ENCODE measurements at places on chromosomes 4 and X.

DNA sequence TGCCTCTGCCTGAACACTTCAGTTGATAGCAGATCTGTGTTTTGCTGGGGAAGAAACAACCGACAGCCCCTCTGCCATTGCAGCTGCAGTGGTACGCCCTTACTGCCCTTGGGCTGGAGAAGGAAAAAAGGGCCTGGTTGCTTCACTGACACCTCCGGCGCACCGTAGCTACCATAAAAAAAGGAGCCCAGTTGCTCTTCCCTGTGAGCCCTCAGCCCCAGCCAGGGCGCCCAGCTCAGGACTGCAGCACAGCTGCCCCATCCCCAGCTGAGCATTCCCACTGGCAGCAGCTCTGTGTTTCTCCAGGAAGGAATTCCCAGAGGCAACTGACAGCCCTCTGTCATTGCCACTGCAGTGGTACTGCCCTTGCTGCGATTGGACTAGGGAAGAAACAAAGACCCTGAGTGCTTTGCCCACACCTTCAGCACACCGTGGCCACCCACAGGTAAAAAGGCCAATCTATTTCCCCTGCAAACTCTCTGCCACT, 142.7 kb downstream of the DKK2 start:
- DNase-seq = no peak

GRCh38 chr4:43682551-43682950, 766.1 kb downstream of the KCTD8 start:
- DNase-seq = no peak

GRCh38 chr4:81634766-81635549, 163.3 kb upstream of the RASGEF1B start:
- no peak for DNase-seq

DNA sequence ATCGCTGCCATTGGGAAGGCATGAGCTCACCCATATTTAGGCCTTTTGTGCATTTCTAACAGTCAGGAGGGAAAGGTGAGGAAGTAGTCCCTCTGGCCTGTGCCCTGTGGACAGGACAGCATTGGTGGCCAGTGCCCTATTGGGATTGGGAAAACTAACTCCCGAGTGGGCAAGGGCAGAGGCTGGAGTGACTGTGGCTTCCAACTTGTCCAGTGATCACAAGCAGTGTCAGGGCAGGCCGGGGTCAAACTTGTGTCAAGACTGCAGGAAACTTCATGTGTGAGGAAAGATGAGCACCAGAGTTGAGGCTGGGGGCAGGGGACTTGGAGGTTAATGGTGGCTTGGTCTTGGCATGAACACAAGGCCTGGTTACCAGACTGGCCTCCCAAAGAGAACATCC, 286.2 kb upstream of the FAM47C start:
- DNase-seq = no peak

DNA sequence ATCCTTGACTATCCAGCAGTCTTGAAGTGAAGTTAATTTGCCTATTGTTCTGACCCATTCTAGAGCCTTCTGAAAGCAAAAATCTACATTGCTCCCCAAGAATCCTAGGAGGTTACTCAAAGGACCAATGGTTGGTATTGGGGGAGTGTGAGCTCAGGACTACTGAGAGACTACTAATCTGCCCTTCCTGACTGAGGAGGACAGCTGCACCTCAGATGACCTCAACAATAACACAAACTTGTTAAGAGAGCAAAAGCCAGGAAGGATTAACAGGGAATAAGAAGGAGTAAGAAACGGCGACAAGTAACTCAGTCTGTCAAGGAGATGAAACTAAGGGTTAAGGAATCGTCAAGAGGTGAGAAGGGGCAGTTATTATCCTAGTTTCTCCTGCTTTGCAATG, 43.4 kb downstream of the IDS start:
- no peak for DNase-seq

GRCh38 chrX:19964017-19964710, 26.7 kb downstream of the BCLAF3 start:
- no peak for DNase-seq

Data from NCI-H1417 treated with DMSO at 0.1 percent for 48 hours (cell line).